ENCODE measurements at places on chromosomes 2 and 18.

- no peak for DNase-seq
Measured at GRCh38 chr18:8468921-8469335, 140.3 kb upstream of the RAB12 start.

DNA sequence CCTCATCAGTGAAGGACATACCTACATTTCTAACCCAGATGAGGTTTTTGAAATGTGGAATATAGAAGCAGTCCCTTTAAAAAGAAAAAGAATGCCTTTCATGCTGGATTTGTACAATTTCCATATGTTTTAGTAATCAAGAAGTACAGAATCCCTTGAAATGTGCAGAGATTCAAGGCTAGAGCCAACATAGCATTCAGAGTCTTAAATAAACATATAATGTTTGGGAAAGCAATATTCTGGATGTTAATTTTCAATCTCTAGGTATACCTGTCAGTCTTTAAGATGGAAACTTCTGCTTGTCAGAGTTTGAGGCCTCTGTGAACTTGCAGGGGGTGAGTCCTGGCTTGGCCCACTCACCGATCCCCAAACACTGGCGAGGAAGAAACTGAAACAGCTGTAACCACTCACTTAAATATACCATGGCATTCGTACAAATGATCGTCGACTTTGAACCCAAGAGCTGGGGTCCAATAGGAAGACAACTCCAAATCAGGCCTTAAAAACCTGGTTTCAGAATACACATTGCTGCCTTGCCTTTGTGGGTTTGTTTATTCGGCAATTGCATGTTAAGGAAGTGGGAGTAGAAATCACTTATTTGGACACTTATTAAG lies 132.8 kb upstream of the NCK2 start:
- DNase-seq = no peak

GRCh38 chr2:105383432-105384166 lies 15.3 kb downstream of the FHL2 start:
- DNase-seq = no peak

DNA sequence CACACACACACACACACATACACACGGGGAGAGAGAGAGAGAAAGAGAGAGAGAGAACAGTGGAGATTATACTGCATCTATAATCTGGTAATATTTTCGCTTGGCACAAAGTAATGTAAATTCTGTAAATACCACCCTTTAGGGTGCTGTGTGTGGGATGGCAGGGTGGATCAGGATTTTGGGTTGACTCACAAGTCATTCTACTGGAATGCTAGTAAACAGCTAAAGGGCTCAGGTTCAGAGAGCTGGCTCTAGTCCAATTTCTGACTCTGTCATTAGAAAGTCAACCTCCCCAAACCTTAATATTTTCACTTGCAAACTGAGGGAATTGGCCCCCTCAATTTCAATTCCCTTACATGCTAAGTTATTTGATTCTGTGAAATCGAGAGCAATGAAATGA lies 308.3 kb downstream of the TSN start:
- DNase-seq = no peak

DNA sequence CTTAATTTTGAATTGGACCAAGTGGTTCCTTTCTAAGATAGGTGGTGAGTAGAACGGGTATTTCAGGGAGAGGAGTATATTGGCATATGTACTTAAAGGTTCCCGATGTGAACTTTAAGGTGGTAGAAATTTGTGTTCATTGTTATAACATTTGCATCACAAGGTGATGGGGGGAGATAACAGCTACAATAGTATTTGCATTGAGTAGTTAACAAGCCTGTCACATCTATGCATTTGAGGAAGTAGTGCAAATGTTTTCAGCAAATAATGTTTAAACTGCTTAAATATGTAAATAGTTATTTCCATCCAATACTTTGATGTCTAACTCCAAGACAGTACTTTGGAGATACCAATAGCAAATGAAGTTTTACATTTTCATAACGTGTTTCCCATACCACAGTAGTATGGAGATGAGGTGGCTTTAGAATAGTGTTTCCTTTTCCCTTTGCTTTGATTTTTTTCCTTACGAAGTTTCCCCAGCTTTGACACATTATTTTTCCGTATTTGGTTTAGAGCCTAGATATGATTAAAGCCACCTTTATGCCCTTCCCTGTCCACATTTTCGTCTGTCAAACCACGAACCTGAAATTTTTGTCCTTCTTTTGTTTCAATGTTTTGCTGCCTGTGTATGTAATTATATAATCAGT lies 46.6 kb downstream of the VAPA start:
- DNase-seq = no peak

DNA sequence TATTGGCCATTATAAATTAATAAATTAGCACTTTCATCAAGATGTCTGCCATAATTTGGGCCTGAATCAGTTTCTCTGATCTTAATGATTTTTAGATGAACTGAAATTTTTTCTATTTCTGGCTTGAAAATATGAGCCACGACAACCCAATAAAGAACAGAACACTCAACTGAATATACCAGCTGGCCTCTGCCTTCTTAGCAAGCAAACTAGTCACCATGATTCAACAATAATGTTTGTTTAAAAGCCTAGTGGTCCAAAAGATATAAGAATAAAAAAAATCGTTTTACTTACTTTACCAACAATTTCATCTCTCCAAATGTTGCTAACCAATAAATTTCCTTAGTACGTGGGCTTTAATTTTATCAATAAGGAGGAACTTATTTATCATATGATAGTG lies 66.7 kb upstream of the TTN start:
- no peak for DNase-seq

GRCh38 chr2:134875309-134875708 lies 36.9 kb downstream of the ACMSD start:
- no peak for DNase-seq

GRCh38 chr2:86185517-86186212 lies 9.6 kb downstream of the IMMT start:
- DNase-seq = no peak

DNA sequence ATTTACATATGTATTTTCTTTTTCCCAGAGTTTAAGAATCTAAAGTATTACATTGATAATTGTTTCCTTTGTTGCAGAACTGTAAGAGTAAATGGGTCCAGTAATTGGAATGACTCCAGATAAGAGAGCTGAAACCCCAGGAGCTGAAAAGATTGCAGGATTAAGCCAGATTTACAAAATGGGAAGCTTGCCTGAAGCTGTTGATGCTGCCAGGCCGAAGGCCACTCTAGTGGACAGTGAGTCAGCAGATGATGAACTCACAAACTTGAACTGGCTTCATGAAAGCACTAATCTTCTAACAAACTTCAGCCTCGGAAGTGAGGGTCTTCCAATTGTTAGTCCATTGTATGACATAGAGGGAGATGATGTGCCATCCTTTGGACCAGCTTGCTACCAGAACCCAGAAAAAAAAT lies 183.8 kb upstream of the STON1 start:
- no peak for DNase-seq

Measured in stimulated activated naive CD8-positive, alpha-beta T cell treated with anti-CD3 and anti-CD28 coated beads, Interleukin-15, amount 100 ng/mL, for 72 hours (primary cell).